Ascending aorta (tissue), 2 donors: ENCODE measurements at places on chromosomes 5 and 9. TPM values are rescaled to one million over a fixed set of nuclear protein-coding genes. Genes with fewer than 3 reads are reported as not detected.

The ANKRD20A1 gene
- total RNA-seq = 0.21 TPM

The GPR150 gene
- 9.6 TPM for total RNA-seq

The MEGF10 gene
- total RNA-seq = 0.11 TPM

The SOHLH1 gene
- not detected for total RNA-seq

The CCDC192 gene
- not detected for total RNA-seq

The MYOZ3 gene
- total RNA-seq = 1.1 TPM

The FOXE1 gene
- not detected for total RNA-seq

The GPX8 gene
- 27.9 TPM for total RNA-seq

The THBS4 gene
- not detected for total RNA-seq
